ENCODE measurements at places on chromosomes 16 and 17.

- DNase-seq = no peak
Measured at GRCh38 chr17:6286233-6286632, 148.7 kb downstream of the AIPL1 start.

GRCh38 chr17:77723909-77724875 lies 234.3 kb upstream of the TNRC6C start:
- no peak for DNase-seq

- no peak for DNase-seq
Measured at GRCh38 chr17:70242781-70243437, 73.6 kb downstream of the KCNJ2 start.

DNA sequence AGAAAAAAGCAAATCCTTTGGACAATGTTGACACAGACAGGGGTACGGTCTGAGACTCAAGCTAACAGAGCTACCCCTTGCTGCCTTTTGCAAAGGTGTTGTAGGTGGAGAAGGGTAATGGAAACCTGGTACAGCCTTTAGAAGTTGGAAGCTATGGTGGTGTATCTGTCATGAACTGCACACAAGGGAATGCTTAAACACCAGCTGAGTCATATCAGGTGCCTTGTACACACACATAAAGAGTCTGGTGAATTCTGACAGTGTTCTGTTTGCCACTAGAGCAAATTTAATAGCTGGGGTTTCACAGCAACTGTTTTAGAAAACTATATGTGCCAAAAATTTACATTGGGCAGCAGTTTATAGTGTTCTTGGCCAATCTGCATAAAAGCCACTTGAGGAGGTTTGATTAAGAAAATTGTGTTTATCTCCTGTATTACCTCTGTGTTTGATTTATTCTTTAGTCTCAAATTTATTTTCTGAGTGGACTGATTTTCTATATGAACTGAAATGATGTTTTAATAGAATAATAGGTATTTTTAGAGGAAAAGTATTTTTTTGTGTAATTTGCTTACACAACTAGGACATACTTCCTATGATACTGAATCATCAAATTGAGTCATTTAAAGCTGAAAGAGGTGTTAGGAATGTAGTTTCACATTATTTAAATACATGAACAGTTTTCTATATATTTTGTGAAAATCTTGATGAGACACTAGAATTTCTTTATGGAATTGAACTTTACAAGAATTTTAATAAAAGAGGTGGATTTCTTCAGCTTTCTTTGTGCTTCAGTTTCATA lies 136.9 kb downstream of the MAP2K6 start:
- no peak for DNase-seq

DNA sequence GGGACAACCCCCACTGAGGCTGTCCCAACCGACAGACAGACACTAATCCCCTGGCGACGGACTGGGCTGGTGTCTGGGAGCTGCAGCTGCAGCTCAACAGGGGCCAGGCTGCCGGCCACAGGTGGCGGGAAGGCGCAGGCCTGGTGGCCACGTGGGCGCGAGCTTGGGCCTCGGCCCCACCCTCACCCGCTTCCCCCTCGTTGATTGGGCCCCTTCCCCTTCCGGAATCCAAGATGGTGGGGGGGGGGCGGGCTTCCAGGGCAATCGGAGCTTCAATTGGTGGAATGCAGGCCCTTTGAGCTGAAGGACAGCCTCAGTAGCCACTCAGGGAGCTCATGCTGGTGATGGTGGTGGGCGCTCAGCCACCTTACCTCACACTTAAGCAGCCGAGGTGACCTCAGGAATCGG lies 8.7 kb upstream of the TBX4 start:
- no peak for DNase-seq

Measured in nucleus accumbens (tissue), 56 donors.